ENCODE measurements at places on chromosomes 5 and 9. TPM values are rescaled to one million over a fixed set of nuclear protein-coding genes. Genes with fewer than 3 reads are reported as not detected.

Gene PCDHA2
- not detected for total RNA-seq

Gene PRRX2
- total RNA-seq, result 14.9 TPM

Gene LHX6
- total RNA-seq, result not detected

Gene FOXD4L5
- total RNA-seq, result not detected

Gene CCDC183
- total RNA-seq, result not detected

Gene FIBCD1
- total RNA-seq, result 7.9 TPM

Gene ROPN1L
- total RNA-seq, result 0.45 TPM

Gene SLC34A3
- total RNA-seq, result not detected

Gene RETREG1
- 0.84 TPM for total RNA-seq

Gene SLC36A2
- total RNA-seq, result not detected

Gene TAF11L10
- not detected for total RNA-seq

Gene ZSWIM6
- total RNA-seq, result 5.6 TPM

Gene SHROOM1
- total RNA-seq, result 12.9 TPM

Gene SLC6A3
- not detected for total RNA-seq

Gene NR6A1
- 0.15 TPM for total RNA-seq

Gene PCDHGA2
- total RNA-seq, result 0.50 TPM

Gene TAF11L5
- total RNA-seq, result not detected

Gene SLC4A9
- not detected for total RNA-seq

Gene FOXD4L6
- total RNA-seq, result not detected

Gene ANKRD20A1
- not detected for total RNA-seq

Gene GRIN1
- total RNA-seq, result not detected

Gene NUTM2F
- total RNA-seq, result not detected

Gene PCDH12
- total RNA-seq, result under 0.01 TPM

Gene TAF9
- total RNA-seq, result 85.6 TPM

Gene ADAMTS13
- 1.2 TPM for total RNA-seq

Gene BRINP1
- not detected for total RNA-seq

Gene CEL
- total RNA-seq, result 0.17 TPM

Gene BTNL8
- not detected for total RNA-seq

Gene NIPBL
- 6.9 TPM for total RNA-seq

Gene NEUROG1
- not detected for total RNA-seq

Gene CAMK4
- total RNA-seq, result 8.6 TPM

Gene TOR2A
- total RNA-seq, result 10.1 TPM

Gene FCN2
- not detected for total RNA-seq

Gene LCN1
- not detected for total RNA-seq

Gene TYRP1
- total RNA-seq, result not detected

Gene ZBED3
- 1.5 TPM for total RNA-seq

Gene LURAP1L
- total RNA-seq, result 14.6 TPM

All from bronchus fibroblast of lung (primary cell).